ENCODE measurements at places on chromosomes 2 and 18.

DNA sequence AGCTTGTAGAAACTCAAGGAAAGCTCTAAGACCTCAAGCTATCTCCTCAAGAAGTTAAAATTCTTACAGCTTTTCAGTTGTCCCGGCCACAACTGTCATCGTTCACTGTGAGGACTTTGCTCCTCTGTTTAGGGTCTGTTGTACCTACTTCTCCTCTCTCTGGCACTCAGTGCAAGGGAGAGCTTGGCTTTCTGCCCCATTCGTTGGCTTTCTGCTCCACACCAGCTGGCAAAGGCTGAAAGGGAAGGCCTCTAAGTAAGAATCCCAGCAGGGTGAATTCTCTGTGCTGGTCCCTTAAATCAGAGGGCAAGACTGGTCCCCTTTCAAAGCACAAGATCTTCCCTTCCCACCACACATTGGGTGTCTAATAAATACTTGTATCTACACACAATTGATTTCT is 17.3 kb downstream of the ZBTB7C start:
- DNase-seq: no peak

GRCh38 chr2:82656420-82656819 is 1802.7 kb downstream of the SUCLG1 start:
- DNase-seq: no peak

- no peak for DNase-seq
Observed at GRCh38 chr2:45736757-45737704, 85.6 kb downstream of the PRKCE start.

DNA sequence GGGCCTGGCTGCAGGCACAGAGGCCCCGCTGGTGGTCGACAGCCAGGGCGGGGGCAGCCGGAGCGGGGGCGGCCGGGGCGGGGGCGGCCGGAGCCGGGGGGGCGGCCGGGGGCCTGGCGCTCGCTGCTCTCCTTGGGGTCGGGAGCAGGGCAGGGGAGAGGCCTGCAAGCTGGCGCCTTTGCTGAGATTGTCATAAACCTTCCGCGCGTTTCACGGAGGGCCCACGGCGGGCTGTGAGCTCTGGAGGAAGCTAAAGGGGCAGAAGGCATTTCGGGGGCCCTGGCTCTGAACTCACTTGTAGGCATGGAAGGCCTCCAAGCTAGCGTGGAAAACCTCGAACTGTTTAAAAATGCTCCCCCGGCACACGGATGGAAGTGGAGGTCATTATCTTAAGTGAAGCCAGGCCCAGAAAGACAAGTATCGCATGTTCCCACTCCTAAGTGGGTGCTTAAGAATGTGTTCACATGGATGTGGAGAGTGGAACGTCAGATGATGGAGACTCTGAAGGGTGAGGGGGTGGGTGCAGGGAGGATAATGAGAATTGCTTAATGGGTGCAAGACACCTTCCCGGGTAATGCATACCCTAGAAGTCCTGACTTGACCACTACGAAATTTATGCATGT is 629 bp downstream of the PRELID3A start:
- peak; percentile 29 for DNase-seq

- DNase-seq: no peak
Observed at GRCh38 chr2:228688007-228688645, 506.6 kb upstream of the SPHKAP start.

- DNase-seq: no peak
Observed at GRCh38 chr2:237083026-237083425, 2.7 kb upstream of the COPS8 start.

DNA sequence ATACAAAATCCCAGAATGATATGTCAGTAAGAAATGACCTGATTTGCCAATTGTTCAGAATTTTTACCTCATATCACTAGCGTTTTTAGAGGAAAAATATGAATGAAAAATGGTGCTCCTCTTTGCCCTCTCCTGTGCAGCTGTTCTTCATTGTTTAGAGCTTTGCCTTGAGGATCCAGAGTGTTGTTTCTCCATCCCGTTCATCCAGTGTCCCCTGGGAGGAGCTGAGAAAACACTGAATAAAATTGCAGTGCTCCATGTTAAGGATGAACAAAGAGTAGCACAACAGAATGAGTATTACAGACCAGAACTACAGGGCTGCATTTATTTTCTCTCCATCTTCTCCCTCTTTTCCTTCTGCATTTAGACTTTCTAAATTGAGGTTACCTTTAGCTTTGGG is 133.1 kb downstream of the ADCYAP1 start:
- DNase-seq: no peak

GRCh38 chr2:64987956-64988419 is 1.2 kb upstream of the SLC1A4 start:
- no peak for DNase-seq

- DNase-seq: no peak
Observed at GRCh38 chr2:95063086-95063958, 37.8 kb downstream of the MAL start.

DNA sequence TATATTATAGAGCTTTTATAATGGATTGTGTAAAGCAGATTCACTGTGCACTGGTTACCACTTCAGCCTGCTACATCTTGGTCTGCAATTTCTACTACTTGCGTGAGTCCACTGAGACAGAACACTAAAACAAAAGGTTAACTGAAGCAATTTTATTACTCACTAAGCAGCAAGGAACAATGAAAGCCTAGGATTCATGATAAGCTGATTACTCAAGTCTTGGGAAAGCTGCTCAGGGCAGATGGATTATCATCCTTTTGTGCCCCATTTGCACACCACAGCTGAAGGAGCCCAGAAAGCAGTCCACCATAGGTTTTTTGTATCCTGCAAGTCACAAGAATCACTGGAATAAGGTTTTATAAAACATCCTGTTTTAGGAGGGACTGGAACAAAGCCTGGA is 1215.2 kb upstream of the TMEFF2 start:
- DNase-seq: no peak

GRCh38 chr2:108428286-108429009 is 20.6 kb upstream of the GCC2 start:
- DNase-seq: no peak

DNA sequence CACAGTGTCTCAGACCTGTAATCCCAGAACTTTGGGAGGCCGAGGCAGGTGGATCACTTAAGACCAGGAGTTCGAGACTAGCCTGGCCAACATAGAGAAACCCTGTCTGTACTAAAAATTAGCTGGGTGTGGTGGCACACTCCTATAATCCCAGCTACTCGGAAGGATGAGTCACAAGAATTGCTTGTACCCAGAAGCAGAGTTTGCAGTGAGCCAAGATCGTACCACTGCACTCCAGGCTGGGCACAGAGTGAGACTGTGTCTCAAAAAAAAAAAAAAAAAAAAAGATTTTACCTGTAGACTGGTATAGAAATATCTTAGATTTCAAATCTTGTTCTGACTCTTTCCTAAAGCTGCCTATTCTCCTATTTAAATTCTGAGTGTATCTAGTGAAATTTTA is 7.2 kb upstream of the KLHL29 start:
- DNase-seq: no peak

- no peak for DNase-seq
Observed at GRCh38 chr2:70790136-70790828, at the start of gene FIGLA. Gene FIGLA (minus strand): TSS chr2:70790643. CDS start chr2:70790638, 5 bp downstream.

GRCh38 chr2:162261032-162261945 is 18.0 kb upstream of the FAP start:
- DNase-seq: no peak

DNA sequence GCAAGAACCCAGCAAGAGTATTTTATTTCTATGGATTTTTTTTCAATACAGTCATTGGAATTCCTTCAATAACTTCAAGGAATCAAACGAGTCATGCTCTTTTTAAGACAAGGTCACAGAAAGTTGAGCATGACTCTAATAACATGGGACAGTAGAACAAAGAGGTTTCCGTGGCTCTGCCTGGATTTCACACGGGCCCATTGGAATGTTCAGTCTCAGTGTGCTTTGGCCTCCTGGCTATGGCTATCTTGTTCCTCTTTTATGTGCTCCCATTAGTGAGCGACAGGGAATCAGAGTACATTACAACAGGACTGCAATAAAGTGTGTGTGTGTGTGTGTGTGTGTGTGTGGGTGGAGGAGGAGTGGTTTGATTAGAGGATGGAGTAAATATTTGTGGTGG is 312.4 kb downstream of the DCC start:
- DNase-seq: no peak

- DNase-seq: no peak
Observed at GRCh38 chr2:195445639-195446038, 211.4 kb upstream of the SLC39A10 start.

DNA sequence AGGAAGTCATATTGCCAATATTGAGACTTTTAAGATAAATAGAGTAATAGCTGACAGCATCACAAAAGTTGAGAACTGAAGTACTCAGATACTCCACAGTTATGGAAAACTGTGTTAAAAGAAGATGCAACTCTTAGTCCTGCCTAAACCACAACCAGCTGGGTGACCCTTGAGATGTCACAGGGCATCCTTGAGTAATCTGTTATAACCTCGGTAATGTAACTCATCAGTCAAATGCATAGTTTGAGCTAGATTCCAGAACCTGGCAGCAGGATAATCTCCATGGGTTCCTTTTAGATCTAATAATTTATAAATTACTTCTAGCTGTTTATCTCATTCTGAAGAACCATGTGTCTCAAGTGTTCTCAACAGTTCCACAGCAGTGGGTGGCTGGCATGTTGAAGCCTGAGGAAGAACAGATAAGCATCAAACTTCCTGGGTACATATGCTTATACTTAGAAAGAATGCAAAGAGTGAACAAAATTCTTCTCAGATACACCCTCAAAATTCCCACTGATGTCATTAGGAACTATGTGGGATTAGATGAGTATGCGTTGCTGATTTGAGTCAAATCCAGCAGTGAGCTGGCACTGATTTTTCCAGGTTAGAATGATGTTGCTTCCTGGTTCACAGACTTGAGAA is 304.1 kb upstream of the ERBB4 start:
- no peak for DNase-seq

GRCh38 chr2:33425586-33426031 is 50.8 kb upstream of the RASGRP3 start:
- no peak for DNase-seq

- DNase-seq: no peak
Observed at GRCh38 chr2:43176449-43176848, 50.0 kb downstream of the ZFP36L2 start.

DNA sequence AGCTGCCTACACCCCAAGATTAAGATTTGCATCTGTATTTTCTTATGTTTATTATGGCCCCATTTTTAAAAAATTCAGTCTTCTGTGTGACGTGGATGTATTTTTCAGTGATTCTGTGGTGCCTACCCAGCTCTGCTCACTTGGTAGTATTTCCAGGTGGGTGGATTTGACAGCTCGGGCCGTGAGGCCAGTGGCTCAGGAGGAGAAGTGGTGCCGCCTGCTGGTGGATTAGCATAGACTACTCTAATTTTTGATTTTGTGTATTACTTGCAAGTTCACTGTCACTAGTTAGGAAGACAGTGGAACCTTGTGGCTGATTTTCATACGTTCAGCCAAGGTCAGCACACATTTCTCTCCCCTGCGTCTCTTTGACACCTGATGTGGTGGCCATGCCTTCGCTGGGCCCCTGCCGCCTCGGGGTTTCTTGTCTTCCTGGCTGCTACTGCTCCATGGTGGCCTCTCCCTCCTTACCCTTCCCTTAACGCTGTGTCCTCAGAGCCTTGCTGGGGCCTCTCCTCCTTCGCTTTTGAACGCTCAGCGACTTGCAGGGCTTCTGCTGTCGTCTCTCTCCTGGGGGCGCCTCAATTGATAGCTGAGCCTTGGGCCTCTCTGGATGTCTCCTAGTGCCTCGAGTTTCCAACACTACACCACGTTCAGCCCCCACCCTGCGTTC is 89.4 kb downstream of the DGKD start:
- DNase-seq: peak; percentile 83

- DNase-seq: no peak
Observed at GRCh38 chr2:219612577-219613286, 14.7 kb upstream of the SLC4A3 start.

DNA sequence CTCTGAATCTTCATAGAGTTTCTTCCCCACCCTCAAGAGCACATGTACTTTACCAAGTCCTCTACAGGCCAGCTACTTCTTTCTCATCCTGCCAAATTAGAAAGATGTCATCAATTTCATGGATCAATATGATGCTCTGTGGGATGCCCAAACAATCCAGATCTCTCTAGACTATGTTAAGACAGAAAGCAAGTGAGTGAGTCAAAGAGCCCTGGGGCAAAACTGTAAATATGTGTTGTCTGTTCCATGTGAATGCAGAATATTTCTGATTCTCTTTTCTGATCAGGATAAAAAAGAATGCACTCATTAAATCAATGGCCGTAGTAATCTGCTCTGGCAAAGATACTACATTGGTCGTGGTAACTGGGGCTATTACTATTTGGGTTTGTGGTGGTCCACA is 53.1 kb upstream of the ROCK2 start:
- DNase-seq: no peak

GRCh38 chr2:101879466-101879865 is 112.3 kb upstream of the IL1R2 start:
- DNase-seq: no peak

DNA sequence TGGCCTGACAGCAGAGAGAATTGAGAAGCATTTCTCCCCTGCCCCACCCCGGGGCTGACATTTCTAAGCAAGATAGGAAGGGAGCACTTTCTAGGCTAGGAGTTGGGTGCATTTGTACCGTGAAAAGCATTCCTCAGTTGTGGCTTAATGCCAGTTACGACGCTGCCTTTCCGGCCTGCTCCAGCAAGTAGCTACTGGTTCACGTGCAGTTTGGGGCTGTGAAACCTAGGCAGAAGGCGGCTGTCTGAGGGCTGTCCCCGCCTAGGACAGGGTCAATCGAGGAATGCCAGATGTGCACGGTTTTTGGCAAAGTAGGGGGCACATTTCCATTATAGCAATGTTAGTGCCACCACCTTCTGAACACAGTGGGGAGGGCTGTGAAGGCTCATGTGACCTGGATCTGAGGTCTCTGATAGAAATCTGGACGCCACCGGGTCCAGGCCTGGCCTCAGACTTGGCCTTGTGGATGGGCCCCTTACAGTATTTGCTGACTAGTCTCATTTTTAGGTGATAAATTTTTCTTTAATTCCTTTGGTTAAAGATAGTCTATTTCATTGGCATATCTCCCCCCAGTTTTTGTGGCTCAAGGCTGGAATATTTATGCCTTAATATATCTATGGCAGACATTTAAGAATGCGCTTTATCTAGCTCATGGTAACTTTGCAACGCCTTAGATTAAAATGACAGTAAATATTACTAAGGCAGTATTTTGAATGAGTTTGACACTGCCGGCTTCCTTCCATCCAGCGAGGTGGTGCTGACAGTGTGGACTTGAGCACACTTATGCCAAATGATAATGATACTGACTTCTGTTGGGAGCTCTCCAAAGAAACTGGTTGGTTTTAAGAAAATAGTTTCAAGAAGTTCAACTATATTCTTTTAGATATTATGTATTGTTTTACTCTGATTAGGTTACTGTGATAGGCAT is 78.7 kb downstream of the LPIN1 start:
- DNase-seq: no peak

GRCh38 chr2:32008805-32009515 is 1.8 kb downstream of the MEMO1 start:
- DNase-seq: no peak

DNA sequence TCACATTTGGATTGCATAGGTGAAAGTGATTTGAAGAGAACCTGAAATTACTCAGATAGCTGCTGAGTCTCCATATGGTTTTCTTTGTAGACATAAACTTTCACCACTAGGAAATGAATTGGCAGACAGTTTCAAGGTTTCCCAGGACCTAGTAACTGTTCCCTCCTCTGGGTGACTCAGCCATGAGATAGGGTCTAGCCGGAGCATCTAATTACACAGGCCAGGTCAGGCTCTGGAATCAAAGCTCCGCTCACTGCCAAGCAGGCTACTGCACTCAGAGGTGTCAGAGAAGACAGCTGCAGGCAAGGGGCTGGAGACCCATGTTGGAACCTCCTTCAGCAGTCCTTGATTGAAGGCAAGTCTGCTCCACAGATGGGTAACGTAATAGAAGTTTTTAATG is 429.2 kb downstream of the TNS1 start:
- no peak for DNase-seq
